ENCODE measurements at places on chromosomes 2 and 18.

DNA sequence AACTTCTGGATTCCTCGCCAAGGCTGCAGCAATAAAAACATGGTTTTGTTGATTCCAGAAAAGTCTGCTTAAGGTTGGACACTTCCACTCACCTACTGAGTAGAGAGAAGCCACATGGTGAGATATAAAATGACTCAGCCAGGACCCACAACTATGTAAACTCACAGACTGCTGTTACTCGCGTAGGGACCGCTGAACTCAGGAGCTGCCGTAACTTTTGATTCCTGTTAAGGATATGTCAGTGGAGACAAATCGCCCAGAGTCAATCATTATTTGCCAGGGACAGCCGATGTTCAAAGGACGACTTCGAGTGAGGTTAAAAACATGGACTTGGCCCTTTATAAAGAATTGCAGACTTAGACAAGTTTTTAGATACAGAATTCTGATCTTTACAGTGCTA is 25.6 kb downstream of the CYB5A start:
- DNase-seq, result no peak

- no peak for DNase-seq
Measured at GRCh38 chr2:46388881-46389280, 90.5 kb upstream of the TMEM247 start.

GRCh38 chr18:25737710-25738311 is 352.6 kb downstream of the SS18 start:
- peak; percentile 71 for DNase-seq

GRCh38 chr2:192230889-192231453 is 36.2 kb upstream of the TMEFF2 start:
- no peak for DNase-seq

- no peak for DNase-seq
Measured at GRCh38 chr2:65129286-65129825, 550 bp downstream of the RAB1A start.

GRCh38 chr2:238494573-238494961 is 67.8 kb downstream of the ASB1 start:
- DNase-seq, result no peak

GRCh38 chr2:159213296-159213695 is 73.2 kb downstream of the WDSUB1 start:
- DNase-seq, result no peak

- no peak for DNase-seq
Measured at GRCh38 chr18:35172009-35172408, 68.8 kb upstream of the ZNF397 start.

DNA sequence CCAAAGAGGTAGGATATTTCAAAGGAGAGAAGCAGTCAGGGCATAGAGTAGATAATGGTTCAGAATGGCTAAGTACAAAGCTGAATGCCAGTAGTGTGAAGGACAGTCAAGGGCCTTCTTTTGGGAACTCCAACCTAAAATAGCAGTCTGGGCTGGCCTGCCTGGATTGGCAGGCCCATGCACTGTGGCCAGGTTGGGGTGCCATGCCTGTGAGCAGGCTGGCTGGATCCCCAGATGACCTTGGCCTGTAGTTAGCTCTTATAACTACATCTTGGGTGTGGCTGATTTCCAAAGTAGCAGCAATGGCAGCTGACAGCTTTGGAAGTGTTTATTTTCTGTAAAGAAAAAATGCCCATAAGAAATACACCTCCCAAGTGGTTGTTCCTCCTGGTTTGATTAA is 51.5 kb upstream of the ITGB6 start:
- no peak for DNase-seq

DNA sequence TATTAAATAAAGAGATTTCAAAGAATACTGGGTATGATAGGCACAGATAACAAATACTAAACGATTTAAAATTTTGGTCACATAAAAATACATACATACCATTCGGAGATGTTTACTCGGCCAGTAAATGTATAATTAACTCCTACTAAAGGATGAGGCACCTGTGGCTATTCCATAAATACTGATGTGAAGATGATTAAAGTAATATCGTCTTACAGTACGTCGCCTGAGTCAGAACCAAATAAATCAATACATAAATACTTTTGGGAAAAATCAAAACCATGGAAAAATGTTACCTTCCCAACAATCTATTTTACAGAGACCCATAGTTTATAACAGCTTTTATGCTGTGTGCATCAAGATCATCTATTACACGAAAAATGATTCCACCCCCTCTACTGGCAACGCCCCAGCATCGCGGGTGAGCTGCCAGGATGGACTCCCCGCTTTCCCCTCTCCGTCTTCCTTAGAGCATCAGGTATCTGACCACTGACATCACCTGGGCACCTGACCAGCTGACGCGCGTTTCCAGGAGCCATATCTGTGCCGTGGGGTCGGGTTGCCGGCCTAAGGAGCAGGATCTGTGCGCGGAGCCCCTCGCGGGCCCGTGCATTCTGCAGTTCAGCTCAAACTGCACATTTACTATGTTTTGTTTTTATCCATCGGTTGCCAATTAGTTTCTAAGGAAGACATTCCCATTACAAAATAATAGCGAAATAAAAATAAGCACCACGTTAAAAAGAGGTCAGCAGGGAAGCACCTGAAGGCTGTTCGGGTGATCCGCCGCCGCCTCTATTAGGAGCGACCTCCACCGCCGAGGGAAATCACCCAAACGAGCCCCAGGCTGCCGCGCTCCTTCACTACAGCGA is 901 bp downstream of the ICA1L start:
- DNase-seq, result peak; percentile 38

Data from HFF-Myc (cell line).